ENCODE measurements at places on chromosomes 7 and 10.

- no peak for DNase-seq
These were observed 9.1 kb downstream of the VIM start for GRCh38 chr10:17237149-17237527.

DNA sequence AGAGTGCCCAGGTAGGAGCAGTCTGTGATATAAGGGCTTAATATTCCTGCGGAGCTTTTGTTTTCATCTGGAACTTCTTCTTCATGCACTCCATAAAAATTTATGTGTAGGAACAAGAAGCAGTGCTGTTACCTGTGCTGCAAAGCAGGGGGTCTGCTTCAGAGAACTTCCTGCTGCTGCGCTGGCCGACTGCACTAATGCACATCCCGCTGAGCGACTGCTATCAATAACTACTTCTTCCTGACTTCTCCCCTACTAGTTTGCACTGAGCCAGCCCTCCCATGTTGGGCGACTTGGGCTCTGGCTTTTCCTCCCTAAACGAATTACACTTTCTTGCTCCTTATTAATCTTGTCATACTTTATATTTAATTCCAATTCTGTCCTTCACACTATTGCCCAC, 150.3 kb downstream of the NEBL start:
- DNase-seq = no peak

- no peak for DNase-seq
These were observed 166.0 kb upstream of the CDCA7L start for GRCh38 chr7:22111661-22112060.

DNA sequence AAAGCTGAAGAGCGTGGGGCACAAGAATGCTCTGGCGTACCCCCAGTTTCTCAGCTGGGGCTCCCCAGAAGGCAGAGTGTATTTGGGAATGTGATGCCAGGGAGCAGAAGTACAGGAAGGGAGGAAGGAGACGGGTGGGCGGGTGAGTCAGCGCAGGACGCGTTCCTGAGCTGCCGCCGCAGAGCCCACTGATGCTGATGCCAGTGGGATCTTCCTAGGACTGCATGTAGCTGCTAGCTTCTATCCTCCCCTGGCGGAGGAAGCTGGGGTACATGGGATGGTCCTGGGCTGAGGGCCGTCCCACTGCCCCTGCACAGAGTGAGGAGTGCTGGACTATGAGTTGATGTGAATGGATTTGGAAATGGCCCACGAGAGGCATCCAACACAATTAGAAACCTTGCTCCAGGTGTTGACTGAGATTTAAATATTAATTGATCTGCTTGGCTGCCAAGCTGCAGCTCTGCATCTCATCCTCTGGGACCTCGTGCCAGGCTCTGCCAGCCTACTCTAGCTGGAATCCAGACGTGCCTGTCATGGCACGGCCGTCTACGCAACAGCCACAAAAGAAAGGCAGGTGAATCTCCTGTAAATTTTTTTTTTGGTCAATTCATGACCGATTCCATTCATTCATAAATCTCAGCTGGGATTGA, 66.2 kb upstream of the RHEB start:
- no peak for DNase-seq

GRCh38 chr7:69762821-69763352, 164.6 kb downstream of the AUTS2 start:
- no peak for DNase-seq

- DNase-seq = no peak
These were observed 92.0 kb upstream of the LRRTM3 start for GRCh38 chr10:66833861-66834260.

DNA sequence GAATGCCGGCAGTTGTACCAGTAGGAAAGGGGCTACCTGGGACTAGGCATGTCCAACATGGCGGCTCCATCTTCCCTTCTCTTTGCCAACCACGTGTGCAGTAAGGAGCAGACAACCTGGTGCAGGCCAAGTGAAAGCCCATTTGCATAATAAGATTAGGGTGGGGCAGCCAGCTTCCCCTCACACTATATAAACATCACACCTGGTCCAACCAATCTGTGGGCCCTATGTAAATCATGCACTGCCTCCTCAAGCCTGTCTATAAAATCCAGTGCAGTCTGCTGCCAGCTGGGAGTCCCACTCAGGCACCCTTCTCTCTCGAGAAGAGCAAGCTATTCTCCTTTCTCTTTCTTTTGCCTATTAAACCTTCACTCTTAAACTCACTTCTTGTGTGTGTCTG, 429.3 kb downstream of the CALN1 start:
- no peak for DNase-seq

- DNase-seq = no peak
These were observed 58.6 kb upstream of the OPALIN start for GRCh38 chr10:96417441-96417840.

All from bone marrow (tissue), 2 donors.